ENCODE measurements at places on chromosomes 13 and 19. TPM values are rescaled to one million over a fixed set of nuclear protein-coding genes. Genes with fewer than 3 reads are reported as not detected.

CD33 gene
- not detected for total RNA-seq

RNF17 gene
- not detected for total RNA-seq

FGF22 gene
- under 0.01 TPM for total RNA-seq

SLAIN1 gene
- 1.3 TPM for total RNA-seq

- DNase-seq = no peak
These were observed 123.6 kb upstream of the SOX1 start for GRCh38 chr13:111943229-111943795.

GRCh38 chr19:50252111-50252886, 48.9 kb downstream of the MYH14 start:
- peak; percentile 3 for DNase-seq

DNA sequence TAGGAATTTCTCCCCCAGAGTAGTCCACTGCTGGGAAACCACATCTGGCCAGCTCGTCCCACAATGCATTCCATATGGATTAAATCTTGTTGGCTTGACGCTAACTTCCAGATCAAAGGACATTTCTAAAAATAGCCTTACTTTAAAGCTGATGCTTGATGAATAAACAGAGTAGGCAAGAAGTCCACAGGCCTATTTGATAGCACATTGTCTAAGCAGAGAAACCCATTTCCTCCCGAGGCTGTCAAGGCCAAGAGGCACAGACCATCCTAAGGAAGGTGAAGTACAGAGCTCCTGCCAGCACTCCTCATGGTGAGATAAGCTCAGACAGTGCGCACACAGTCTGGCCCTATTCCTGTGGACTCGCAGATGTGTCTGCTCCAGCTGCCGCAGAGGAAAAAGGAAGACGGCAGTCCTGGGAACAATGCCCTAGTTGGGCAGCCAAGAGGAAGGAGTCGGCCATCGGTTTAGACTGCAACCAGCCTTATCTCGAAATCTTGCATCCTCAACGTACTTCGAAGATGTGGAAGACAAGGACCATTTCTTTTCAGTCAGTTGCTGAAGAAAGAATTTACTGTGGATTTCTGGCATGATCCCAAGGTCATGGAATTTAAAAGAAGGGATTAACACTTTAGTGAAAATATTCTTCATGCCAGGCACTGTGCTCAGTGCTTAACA, 156.8 kb downstream of the RGCC start:
- peak; percentile 95 for DNase-seq

DNA sequence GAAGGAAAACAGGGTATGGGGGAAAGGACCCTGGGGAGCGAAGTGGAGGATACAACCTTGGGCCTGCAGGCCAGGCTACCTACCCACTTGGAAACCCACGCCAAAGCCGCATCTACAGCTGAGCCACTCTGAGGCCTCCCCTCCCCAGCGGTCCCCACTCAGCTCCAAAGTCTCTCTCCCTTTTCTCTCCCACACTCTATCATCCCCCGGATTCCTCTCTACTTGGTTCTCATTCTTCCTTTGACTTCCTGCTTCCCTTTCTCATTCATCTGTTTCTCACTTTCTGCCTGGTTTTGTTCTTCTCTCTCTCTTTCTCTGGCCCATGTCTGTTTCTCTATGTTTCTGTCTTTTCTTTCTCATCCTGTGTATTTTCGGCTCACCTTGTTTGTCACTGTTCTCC, 2.7 kb downstream of the KLK3 start:
- DNase-seq = no peak

GRCh38 chr13:100662468-100663211, 12.0 kb downstream of the TMTC4 start:
- DNase-seq = no peak

- peak; percentile 97 for DNase-seq
These were observed 90.5 kb downstream of the STARD13 start for GRCh38 chr13:33194820-33195692.

GRCh38 chr13:40589285-40590109, 76.9 kb downstream of the FOXO1 start:
- peak; percentile 77 for DNase-seq

GRCh38 chr19:2164020-2164998, 576 bp downstream of the DOT1L start:
- DNase-seq = no peak

GRCh38 chr13:90352763-90353162, 994.7 kb upstream of the MIR17HG start:
- no peak for DNase-seq

GRCh38 chr13:50990065-50990817, 80.7 kb downstream of the RNASEH2B start:
- no peak for DNase-seq

- no peak for DNase-seq
These were observed 14.2 kb upstream of the LILRB1 start for GRCh38 chr19:54616057-54616456.

DNA sequence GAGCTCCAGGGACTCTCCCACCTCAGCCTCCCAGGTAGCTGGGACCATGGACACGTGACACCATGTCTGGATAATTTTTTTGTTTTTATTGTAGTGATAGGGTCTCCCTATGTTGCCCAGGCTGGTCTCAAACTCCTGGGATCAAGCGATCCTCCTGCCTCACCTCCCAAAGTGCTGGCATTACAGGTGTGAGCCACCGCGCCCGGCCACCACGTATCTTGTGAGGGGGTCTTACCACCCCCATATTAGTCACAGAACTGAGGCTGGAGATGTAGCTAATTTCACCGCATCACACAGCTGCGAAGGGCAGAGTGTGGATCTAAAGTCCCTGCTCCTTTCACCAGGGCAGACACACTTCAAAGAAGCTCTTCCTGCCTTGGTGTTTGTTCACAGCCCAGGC, 211.8 kb upstream of the SOX1 start:
- no peak for DNase-seq

- DNase-seq = peak; percentile 25
These were observed 2.1 kb downstream of the KCNK6 start for GRCh38 chr19:38321646-38322196.

- DNase-seq = no peak
These were observed 101.2 kb downstream of the COL4A2 start for GRCh38 chr13:110408286-110408685.

- no peak for DNase-seq
These were observed 4.2 kb downstream of the ZNF506 start for GRCh38 chr19:19817357-19817756.

DNA sequence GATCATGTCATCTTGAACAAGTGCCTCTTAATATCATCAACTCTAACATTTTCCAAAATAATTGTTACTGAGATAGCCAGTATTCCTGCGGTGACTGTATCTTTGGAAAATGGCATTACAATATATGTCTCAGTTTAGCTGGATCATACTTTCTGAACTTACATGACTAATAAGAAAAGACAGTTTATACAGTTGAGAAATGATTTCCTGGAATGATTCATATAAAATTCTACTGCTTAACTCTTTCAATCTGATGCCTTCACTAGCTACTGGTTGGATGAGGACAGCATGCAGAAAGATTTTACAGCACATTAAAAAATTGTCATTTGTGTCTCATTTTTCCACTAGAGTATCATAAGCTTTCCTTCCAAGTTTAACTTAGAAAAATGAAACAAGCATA, 302.1 kb downstream of the PCDH17 start:
- DNase-seq = peak; percentile 31
